ENCODE measurements at places on chromosomes 11 and 22. TPM values are rescaled to one million over a fixed set of nuclear protein-coding genes. Genes with fewer than 3 reads are reported as not detected.
A peak's percentile ranks its signal among the peaks of the same experiment; 100 is the strongest.

The XRCC6 gene
- 303 TPM for total RNA-seq

The SMIM35 gene
- not detected for total RNA-seq

The MRGPRX3 gene
- total RNA-seq, result not detected

The SLC37A2 gene
- total RNA-seq, result 0.29 TPM

The NEU3 gene
- 10.9 TPM for total RNA-seq

The LIF gene
- not detected for total RNA-seq

The SESN3 gene
- 188 TPM for total RNA-seq

The KCNJ4 gene
- 1.1 TPM for total RNA-seq

- no peak for DNase-seq
Measured at GRCh38 chr22:35612903-35613302, 4.2 kb downstream of the MB start.

GRCh38 chr22:46807458-46807857 lies 45.0 kb downstream of the TBC1D22A start:
- DNase-seq, result no peak

GRCh38 chr11:84234011-84234410 lies 947.8 kb upstream of the CCDC90B start:
- DNase-seq, result no peak

GRCh38 chr22:49894322-49895054 lies 23.8 kb downstream of the ALG12 start:
- no peak for DNase-seq

GRCh38 chr11:71227058-71227659 lies 25.2 kb downstream of the SHANK2 start:
- DNase-seq, result no peak

GRCh38 chr11:100929377-100929776 lies 200.2 kb downstream of the PGR start:
- DNase-seq, result no peak

- no peak for DNase-seq
Measured at GRCh38 chr11:119704849-119705248, 24.2 kb downstream of the NECTIN1 start.

GRCh38 chr22:23113067-23113846 lies 28.5 kb downstream of the RSPH14 start:
- no peak for DNase-seq

DNA sequence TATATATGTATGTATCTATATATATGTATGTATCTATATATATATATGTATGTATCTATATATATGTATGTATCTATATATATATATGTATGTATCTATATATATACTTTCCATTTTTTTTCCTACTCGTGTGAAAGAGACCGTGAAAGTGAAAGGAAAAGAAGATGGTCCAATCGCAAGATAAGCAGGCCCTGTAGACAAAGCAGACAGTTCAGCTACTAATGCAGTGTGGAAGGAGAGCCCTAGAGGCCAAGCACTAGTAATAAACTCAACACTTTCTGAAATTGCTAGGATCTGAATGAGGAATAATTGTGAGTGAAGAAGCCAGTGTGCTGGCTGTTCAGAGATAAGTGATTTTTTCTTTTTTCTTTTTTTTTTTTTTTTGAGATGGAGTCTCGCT lies 47.2 kb downstream of the MCHR1 start:
- DNase-seq, result no peak

DNA sequence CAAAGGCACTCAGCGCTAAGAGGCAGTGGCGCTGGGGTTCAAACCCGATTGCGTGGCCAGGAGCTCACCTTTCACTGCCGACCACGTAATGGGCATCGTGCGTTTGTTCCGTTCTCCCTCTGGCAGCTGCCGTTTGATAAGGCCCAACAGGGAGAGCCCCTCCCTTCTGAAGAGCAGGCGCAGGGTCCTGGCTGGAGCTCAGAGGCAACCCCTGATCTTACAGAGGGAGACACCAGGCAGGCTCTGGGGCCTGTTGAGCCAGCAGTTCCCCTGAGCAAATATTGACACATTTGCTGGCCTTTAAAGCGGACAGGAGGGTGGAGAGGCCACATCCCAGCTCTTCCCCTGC lies 11.7 kb upstream of the C1QTNF6 start:
- DNase-seq, result no peak

DNA sequence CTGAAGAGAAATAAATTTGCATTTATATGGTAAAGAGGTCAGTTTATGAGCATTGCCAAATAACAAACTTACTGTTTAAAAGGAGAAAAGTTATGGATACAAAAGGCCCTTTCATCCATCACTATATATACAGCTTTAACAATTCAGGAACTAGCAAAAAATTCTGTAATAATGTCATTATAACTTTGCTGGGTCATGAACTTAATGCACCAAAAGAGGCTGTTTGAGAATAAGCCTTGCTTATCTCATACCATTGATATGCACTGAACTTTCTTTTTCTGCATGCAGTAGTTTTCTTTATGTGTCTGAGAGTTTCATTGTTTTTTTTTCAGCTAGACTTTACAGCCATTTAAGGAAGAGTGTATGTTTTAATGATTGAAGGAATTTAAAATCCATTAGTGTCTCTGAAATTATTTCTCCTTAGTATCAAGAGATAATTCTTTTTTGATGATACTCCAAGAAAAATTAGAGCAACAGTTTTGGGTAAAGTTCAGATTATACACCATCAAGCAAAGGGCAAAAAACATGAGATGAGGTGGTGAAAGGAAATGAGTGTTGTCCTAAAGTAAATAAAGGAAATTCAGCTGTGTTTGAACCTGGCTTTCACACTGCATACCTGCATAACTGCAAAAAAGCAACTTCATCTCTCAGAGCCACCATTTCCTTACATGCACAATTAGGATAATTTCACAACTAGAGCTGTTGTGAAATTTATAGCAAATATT lies 188.2 kb upstream of the ANO3 start:
- DNase-seq, result no peak

DNA sequence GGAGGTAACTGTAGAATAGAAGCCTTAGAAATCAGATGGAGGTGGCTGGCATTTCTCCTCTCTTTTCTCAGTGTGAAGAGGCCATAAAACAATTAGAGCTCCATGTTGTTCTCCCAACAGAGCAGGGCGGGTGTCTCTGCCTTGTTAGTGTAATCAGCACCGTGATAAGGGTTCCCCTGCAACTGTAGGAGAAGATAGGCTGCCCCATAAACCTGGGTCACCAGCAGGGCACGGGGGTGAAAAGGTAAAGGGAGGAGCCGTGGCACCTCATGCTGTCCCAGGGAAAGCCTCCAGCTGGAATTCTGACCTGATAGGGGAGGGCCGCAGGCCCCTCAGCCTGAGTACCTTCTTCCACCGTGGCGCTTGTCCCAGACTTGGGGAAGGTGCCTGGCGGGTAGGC lies 68.7 kb downstream of the ISX start:
- DNase-seq, result no peak

DNA sequence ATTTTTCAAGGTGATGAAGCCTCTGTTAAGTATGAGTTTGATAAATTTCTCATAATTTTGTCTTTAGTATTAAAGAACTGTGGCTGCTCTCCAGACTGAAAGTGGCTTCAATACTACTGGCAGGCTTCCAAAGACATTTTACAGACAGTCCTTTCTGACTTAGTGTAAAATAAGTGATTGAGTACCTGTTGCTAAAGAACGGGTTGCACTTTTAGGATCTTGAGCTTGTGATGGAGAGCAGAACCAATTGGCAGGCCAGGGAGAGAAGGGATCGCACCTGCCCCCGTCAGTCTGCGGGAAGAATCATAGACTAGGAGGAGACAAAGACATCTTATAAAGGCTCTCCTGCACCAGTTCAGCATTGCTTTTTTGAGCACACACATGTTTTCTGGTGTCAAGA lies 4.4 kb downstream of the NCAM1 start:
- DNase-seq, result no peak

DNA sequence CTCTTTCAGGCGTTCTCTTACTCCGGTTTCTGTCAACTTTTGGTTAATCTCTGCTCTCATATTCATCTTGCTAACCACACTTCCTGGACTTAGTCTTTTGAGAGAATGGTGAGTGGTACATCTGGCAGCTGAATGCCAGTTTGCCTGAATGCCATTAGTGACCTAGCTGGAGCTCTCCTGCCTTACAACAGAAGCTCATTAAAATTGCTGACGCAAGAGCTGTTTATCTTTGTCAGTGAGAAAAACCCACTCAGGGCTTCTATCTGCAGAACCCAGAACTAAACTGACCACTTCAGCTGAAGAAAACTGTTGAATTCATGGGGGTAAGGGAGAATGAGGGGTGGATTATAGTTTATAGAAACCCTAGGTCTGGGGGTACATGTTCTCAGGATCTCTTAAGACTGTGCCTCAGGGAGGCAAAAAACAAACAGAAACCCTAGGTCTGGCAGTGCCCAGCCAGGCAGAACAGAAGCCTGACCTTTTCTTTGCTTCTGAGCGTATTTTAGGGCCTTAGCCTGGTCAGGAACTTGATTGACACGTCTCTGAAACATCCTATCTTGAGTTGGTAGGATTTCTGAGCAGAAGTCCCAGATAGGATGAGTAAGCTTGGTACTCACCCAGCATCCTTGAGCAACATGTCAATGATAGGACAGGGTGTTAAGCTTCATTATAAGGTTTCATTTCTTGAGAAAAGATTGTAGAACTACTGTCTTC lies 52.8 kb upstream of the YWHAH start:
- DNase-seq, result no peak

GRCh38 chr11:102046841-102047240 lies 396 bp upstream of the CFAP300 start:
- no peak for DNase-seq

GRCh38 chr11:103927535-103927934 lies 108.9 kb upstream of the DDI1 start:
- no peak for DNase-seq

DNA sequence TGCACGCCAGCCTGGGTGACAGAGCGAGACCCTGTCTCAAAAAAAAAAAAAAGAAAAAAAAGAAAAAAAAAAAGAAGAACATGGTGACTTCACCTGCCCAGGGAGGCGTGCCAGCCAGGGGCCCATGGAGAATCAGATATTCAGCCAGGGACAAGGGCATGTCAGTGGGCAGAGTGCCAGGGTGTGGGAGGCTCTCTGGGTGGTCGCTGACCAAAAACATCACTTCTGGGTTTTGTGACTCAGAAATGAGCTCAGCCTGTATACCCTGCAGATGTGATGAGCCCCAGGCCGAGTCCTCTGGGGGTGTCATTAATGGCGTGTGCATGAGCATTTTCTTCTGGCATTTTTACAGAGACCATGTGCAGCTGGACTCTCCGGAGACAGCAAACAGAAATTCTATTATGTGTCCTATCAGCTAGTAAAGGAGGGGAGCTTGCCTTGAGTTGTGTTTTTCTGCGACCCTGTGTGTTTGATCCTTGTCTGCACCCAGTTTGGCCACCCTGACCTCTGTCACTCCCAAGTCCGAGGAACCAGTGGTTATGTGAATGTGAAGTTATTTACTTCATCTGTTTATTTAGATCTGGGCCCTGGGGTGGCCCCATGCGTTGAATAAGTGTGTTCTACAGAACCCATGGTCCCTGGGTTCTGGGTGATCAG lies 53.6 kb downstream of the BCR start:
- no peak for DNase-seq

- DNase-seq, result no peak
Measured at GRCh38 chr11:125401746-125402145, 94.3 kb downstream of the FEZ1 start.

DNA sequence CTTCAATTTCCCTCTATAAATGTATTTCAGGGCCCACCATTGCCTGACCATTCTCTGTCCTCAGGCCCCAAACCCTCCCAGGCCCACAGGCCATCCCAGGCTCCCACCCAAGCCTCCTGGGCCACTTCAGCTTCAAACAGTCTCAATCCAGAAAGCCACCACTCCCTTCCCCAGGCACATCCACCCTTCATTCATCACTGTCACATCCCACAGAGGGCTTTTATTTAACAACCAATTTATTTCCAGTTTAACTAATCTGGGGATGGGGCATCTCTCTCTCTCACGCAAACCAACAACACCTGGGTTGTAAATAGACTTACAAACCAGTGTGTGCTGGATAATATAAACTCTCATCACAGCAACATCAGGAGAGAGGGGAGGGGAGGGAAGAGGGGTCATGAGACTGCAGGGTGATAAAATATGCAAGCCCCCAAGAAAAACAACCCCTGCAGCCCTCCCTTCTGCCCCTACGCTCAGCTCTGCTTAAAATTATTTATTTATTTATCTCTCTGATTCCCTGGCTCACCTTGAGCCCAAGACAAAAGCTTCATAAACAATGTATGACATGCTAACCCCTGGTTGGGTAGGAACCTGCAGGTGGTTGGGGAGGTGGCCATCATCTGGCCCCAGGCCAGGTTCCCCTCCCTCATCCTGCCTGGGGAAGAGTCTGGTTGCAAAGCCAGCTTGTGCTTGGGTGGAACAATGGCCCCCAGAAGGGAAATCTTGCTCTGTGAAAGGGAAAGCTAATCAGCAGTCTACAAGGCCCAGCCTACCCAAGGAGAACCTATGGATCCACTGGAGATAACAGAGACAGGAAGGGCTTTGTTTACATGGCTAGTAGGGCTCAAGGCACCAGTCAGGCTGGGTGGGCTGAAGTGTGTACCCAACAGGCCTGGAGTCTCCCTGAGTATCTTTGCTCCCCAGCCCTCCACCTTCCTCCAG lies 359.2 kb downstream of the BUD13 start:
- no peak for DNase-seq

- peak; percentile 62 for DNase-seq
Measured at GRCh38 chr11:65279741-65280440, 18.1 kb downstream of the POLA2 start.

- DNase-seq, result no peak
Measured at GRCh38 chr11:101775033-101775432, 139.8 kb upstream of the CEP126 start.

All from uterus (tissue), 4 donors.